ELR (cell line): ENCODE measurements at places on chromosomes 7 and 10.

DNA sequence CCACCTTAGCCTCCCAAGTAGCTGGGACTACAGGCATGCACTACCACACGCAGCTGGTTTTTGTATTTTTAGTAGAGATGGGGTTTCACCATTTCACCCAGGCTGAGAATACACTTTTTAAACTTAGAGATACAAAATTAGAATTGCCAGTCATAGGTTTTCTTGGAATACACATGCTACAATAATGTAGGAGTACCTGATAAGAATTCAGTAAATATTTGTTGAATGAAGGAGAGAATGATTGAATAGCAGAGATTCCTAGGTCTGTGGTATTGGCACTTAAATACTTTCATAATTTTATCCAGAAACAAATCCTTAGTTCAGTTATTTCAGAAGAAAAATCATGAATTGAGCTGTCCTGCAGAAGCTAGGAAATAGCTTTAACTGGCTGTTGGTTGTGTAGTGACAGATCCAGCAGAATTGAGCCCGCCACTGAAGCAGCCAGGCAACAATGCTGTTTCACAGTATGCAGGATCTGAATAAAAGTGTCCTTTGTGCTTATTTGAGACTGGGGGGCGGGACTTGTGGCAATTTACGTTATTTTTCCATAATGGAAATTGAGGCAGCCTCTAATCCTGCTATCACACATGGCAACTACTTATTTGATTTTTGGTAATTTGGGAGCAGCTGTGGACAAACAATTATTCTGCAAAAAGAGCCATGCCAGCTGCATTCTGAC, 31.5 kb downstream of the NRF1 start:
- DNase-seq: no peak

DNA sequence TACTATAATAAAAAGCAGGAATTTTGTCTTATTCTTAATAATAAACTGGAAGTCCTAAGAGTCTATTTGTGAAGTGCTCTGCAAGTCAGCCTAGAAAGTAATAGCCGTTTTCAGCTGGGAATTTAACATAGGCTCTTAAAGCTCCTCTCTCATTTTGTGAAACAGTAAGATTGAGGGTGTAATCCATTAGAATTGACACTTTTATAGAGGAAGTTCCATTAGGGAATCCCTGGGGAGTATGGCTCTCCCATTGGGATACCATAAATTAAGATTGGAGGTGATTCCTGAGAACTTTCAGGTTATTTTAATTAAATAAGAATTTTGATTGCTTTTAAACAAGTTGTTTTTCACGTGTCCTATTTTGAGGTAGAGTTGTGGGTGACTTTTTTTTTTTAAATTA, 68.0 kb downstream of the EXOC4 start:
- DNase-seq: no peak

DNA sequence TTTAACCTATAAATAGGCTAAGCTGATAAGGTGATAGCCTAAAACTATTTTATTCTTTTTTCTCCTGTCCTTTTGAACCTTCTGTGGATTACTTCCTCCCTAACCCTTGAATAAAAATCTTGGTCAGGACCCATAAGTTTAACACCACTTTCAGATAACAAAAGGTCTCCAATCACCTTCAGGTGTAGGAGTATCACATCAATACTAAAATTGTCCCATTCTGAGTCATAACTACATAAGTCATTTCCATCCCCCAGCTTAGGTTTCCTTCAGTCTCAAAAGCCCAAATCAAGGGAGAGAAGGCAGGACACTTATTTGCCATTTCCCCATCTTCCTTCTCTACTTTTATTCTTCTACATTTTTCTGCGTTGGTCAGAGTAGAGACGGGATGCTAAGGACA, 56.9 kb upstream of the WNT16 start:
- no peak for DNase-seq

DNA sequence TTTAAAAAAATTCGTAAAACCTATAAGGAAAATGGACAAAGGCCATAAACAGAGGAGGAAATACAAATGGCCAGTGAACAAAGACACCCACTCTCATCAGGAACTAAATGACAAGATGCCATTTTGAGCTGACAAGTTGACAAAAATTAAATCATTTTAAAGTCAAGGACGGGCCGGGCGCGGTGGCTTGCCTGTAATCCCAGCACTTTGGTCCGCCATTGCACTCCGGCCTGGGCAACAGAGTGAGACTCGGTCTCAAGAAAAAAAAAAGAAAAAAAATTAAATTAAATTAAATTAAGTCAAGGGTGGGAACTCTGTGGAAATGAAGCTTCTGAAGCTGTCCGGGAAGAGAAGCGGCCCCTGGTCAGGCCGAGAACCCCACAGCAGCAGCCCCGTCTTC, 1.2 kb upstream of the NOM1 start:
- DNase-seq: no peak

GRCh38 chr7:17546592-17546991, 248.1 kb downstream of the AHR start:
- DNase-seq: peak; percentile 67

GRCh38 chr7:81140775-81141174, 221.9 kb upstream of the SEMA3C start:
- DNase-seq: no peak

DNA sequence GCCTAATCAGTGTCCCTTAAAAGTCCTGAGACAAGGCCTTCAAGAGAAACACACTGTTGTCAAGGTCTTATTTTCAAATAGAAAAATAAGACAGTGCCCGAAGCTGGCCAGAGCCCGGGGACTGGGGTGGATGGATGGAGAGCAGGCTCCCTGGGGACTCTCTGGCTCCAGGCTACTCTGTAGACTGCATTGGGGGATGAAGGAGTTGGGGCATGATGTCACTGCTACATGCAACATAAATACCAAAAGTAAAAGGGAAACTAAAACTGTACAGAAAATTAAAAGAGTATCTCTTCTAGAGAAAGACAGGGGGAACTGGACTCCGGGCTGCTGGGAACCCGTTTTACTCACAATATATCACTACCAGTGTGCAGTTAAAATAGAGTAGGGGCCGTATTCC, 629.8 kb downstream of the KCNMA1 start:
- DNase-seq: no peak

GRCh38 chr10:97868134-97868685, 18.6 kb downstream of the GOLGA7B start:
- no peak for DNase-seq

- DNase-seq: no peak
Observed at GRCh38 chr10:97180363-97180755, 5.4 kb downstream of the SLIT1 start.

DNA sequence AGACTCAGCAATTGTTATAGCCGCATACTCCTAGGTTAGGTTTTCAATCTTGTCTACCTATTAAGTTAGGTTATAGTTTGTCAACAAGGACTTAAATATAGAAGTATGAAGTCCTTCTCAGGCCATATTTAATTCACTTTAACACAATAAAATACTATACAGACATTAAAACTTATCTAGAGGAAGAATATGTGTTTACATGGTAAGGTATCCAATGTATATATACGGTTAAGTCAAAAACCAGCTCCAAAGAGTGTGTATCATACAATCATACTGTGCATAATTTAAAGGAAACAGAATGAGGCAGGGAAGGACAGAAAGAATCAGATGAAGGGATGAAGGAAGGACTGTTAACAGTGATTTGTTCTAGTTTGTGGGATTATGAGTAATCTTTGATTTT, 79.5 kb upstream of the LANCL2 start:
- DNase-seq: no peak

GRCh38 chr10:78772986-78773530, 295.7 kb upstream of the ZMIZ1 start:
- DNase-seq: no peak

GRCh38 chr7:54483523-54483922, 58.7 kb upstream of the VSTM2A start:
- DNase-seq: no peak

DNA sequence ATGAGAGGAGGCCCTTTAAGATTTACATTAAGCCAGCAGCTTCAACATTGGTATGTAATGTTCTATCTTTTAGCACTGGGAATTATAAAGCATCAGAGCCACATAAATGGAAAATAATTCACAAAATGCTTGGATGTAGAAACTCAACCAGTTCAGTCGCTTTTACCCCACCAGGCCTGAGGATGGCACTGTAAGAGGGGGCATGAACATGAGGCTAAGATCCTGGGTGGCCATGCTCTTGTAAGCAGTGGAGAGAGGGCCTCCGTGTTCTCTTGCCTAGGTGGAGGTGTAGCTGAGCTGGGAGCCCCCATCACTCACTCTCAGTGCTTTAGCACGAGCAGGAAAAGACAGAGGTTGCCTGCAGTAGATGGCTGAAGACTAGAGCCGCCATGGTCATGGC, 238.8 kb downstream of the FANK1 start:
- peak; percentile 38 for DNase-seq
